Progenitor cell of endocrine pancreas (in vitro differentiated cells): ENCODE measurements at places on chromosomes 12 and 14. TPM values are rescaled to one million over a fixed set of nuclear protein-coding genes. Genes with fewer than 3 reads are reported as not detected.

- no peak for DNase-seq
Observed at GRCh38 chr12:111330800-111331752, 37.8 kb downstream of the PHETA1 start.

DNA sequence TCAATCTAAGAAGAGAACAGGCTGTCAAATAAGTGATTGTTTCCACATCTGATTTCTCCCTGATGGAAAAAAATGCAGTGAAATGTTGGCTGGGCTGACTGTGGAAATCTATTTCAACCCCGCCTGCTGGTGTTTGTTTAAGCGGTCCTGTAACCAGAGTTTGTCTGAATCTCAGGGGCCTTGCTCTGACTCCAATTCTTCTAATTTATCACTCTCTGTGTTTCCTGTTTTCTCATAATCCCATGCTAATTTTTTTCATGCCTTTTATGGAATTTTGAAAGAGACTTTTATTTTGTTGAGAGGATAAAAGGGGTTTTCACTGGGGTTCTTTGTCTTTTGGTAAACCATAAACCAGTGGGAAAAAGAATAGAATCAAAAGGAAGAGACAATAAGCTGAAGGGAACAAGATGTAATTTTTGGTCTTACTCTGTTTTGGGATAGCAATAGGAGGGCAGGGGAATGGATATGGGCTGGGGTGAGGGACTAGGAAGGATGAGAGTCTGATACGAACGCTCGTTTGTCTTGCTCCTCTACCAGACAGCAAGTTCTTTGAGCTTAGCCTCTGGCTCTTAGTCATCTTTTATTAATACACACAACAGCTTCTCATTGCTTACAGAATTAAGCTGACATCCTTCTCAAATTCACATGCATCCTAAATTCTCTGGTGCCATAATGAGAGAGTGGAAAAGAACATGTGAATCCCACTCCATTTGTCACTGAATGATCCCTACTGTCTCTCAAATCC, 8.0 kb upstream of the MGP start:
- DNase-seq, result no peak

The CELA1 gene
- not detected in 2 replicates for total RNA-seq

GRCh38 chr12:116346222-116346621, 68.7 kb upstream of the MED13L start:
- no peak for DNase-seq

The GRIP1 gene
- total RNA-seq, result 40.4 and 41.3 TPM in 2 replicates
